ENCODE measurements at places on chromosomes 2 and 18.
A peak's percentile ranks its signal among the peaks of the same experiment; 100 is the strongest.

DNA sequence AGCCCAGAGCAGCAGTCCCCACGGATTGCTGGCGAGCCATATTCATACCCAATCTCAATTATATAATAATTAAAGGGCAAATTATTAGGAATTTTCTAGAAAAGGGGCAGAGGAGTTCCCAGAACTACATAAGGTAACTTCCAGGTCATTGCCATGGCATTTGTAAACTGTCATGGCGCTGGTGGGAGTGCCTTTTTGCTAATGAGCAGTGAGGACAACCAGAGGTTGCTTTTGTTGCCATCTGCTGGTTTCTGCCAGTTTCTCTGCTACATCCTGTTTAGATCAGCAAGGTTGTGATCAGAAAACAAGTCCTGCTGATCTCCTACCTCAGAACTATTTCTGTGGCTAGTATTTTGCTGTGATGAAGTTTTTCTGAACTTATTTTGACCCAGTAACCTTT is 159.8 kb upstream of the PIEZO2 start:
- no peak for DNase-seq

DNA sequence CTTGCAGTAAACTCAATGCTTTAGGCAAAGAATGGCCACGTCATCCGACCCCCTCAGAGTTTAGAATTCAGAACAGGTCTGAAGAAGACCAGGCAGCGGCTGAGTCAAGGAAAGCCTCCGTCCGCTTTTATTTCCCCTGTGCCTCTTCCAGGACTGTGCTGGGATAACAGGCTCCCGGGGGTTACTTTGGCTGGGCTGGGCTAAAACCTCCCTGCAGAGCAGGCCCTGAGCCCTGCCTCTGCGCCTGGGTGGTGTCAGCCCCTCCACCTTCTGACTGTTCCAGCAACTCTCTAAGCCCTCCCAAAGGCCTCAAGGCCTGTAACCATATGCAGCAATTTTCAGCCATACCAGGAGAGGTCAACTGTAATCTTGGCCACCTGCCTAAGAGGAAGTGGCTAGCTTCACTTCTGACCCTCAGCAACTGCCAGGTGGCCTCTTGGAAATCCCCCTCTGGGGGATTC is 166.5 kb downstream of the RPIA start:
- DNase-seq, result no peak

DNA sequence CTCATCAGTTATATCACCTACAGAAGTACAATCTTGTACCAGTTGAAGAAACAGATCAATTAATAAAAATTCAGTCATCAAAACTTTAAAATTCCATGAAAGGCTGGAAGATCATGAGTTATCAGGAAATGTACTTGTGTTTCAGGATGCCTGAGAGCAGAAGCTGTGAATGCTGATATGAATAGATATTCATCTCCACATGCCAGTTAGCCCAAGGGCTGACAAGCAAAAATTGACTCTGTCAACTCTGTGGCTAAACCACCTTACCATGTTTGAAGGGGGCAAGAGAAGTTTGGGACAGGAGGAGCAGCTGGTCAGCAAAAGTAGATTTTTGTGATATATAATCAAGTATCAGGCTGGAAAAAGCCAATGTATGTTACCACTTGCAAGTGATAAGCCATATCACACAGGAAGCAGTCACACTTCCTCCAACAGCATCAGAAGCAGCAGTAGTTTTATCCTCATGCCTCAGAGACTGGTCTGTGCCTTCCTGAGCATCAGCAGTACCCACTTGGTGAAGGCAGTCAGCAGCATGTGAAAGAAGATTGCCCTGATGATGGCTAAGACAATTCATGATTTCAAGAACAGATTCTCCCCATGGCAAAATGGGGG is 328.2 kb upstream of the CNTNAP5 start:
- no peak for DNase-seq

DNA sequence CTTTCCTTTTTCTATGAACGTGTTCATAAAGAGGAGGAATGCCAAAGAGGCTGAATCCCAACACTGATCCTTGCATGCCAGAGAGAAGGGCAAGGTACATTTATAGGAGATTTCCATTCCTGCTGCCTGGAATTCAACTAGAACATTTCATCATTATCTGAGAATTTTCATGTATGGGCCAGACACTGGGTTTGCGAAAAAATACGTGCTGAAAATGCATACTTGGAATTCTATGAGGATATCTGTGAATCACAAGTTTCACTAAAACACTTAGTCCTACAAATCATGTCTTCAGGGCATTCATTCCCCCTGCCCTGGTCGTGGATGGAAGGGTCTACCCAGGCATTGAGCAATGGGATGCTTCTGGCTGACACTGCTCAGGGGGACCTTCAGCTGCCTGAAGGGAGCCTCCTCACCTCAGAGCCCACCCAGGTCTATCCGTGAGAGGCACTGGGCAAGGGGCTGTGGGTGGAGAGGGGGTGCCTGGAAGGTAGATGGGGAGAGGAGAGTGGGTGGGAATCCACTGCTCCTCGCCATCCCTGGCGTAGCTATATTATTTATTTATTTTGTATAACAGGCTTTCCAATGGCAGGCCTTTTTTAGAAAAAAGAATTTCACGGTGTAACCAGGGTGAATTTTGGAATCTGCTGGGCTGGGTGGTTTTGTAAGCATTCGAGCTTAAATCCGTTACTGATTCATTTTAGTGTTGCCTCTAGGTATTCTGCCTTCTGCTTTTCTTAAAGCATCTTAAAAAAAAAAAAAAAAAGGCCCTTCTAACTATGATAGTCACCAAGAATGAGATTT is 560.6 kb upstream of the ID2 start:
- DNase-seq, result no peak

GRCh38 chr18:57207124-57207916 is 60.4 kb downstream of the BOD1L2 start:
- no peak for DNase-seq

GRCh38 chr2:28752631-28753376 is 1.2 kb downstream of the PPP1CB start:
- DNase-seq, result no peak

DNA sequence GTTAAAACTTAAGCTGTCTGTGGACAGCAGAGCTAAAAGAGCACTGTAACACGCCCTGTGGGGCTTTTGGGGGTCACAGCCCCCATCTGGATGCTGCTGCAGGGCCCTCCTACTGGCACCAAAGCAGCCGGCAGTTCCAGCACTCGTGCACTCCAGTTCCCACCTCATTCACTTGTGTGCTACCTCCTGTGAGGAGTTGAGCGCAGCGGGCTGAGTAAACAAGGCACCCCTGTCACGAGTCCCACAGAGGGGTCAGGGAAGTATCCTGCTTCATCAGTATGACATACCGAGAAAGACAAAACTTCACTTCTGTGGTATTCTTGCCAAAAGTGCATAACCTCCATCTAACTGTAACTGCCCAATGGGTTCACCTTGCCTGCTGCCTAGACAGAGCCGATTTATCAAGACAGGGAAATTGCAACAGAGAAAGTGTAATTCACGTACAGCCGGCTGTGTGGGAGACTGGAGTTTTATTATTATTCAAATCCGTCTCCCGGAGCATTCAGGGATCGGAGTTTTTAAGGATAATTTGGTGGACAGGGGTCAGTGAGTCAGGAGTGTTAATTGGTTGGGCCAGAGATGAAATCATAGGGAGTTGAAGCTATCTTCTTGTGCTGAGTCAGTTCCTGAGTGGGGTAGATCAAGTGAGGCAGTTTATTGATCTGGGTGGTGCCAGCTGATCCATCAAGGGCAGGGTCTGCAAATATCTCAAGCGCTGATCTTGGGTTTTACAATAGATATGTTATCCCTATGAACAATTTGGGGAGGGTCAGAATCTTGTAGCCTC is 41.6 kb downstream of the TMEM17 start:
- DNase-seq, result no peak

DNA sequence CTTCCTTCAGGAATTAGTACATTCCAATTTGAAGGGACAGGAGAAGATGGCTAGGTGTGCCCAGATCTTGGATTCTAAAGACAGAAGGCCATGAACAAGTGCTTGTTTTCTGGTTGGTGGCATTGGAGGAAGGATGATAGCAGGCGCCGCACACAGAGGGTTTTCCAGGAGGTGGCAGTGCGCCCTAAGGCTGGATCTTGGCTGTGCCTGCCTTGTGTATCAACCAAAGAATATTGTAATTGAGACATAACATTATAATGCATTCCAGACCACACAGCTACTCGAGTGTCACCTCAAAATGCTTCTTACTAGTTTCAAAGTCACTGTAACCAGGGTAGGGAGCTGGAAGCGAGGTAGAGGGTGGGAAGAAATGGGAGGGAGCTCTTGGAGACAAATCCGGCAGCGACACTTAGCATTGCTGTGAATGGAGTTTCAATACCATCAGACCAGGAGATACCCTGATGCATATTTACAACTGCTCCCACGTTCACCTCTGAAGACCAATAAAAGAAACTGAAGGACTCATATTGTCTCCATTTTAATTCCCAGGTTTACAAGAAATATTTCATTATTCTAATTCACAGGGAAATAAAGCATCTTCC is 42.5 kb downstream of the CPO start:
- peak; percentile 64 for DNase-seq

GRCh38 chr2:238692562-238692961 is 155.3 kb upstream of the TWIST2 start:
- DNase-seq, result no peak

GRCh38 chr2:152455738-152456137 is 120.8 kb downstream of the FMNL2 start:
- no peak for DNase-seq

DNA sequence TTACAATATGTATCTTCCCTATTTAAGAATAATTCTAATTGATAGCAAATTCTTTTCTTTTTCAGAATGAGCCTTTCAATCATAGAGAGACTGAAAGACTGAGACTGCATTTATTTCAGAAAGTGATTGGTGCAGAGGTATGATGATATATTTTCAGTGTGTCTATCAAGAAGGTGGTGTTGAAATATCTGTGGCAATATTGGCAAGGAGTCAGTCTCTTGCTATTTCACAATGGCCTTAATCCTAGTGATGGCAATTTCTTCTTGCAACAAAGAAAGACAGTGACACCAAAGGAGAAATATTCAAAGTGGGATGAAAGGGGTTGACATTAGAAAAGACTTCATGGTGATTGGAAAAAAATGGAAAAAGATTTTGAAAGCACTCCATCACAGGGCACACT is 21.7 kb upstream of the ZBTB14 start:
- no peak for DNase-seq

DNA sequence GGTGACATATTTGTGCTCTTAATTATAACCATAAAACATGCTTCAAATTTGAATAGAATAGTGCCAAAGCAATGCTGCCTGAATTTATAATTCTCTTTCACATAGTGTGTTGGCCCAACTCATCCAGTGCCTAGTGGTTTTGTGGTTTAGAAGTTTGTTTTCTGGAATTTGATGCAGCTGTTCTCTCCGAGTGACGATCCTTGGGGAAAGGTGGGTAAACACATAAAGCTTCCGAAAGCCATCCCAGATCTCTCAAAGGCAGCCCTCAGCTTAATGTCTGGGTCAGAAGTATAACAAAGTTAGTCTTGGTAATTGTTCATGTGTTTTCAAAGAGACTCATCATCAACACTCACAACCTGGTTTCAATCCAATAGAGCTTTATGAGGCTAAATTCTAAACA is 235.6 kb upstream of the CDH2 start:
- DNase-seq, result no peak

GRCh38 chr2:146370826-146371225 is 1474.0 kb upstream of the ACVR2A start:
- no peak for DNase-seq

DNA sequence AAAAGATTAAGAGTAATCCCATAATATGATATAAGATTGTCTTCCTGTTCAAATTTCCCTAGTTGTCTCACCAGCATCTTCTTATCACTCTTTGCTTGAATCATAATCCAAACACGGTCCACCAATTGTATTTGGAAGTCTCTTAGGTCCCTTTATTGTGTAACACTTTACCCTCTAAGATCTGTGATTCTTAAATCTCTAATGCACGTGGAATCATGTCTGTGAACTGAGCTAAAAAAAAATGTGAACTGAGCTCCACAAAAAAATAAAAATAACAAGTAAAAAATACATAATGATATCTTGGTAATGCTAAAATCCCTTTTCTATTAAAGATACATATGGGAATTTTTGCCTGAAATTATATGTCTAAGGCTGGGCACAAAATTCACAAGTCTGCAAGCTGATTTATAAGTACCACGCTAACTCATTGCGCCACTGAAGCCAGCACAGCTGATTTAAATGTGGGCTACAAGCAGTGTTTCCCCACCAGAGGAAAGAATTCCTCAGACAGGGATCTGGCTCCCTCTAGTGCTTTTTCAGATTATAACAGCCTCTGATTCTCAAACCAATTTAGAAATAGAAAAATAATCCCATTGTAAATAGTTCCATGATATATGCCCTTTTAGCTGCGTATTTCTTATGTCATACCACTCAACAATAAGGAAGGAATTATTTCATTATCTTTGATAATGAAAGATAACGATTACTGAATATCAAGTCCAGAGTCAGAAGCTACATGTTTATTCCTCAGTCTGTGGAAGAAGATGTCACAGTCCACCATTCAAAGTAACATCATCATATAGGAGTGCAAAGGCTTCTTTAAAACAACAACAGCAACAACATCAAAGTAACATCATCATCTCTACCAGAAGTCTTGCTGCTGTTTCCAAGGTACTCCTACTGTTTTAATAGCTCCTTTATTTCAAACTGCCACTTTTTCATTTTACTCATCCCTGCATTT is 22.9 kb downstream of the RBM43 start:
- peak; percentile 59 for DNase-seq

- DNase-seq, result no peak
Observed at GRCh38 chr2:190746971-190747761, 98.3 kb downstream of the NAB1 start.

DNA sequence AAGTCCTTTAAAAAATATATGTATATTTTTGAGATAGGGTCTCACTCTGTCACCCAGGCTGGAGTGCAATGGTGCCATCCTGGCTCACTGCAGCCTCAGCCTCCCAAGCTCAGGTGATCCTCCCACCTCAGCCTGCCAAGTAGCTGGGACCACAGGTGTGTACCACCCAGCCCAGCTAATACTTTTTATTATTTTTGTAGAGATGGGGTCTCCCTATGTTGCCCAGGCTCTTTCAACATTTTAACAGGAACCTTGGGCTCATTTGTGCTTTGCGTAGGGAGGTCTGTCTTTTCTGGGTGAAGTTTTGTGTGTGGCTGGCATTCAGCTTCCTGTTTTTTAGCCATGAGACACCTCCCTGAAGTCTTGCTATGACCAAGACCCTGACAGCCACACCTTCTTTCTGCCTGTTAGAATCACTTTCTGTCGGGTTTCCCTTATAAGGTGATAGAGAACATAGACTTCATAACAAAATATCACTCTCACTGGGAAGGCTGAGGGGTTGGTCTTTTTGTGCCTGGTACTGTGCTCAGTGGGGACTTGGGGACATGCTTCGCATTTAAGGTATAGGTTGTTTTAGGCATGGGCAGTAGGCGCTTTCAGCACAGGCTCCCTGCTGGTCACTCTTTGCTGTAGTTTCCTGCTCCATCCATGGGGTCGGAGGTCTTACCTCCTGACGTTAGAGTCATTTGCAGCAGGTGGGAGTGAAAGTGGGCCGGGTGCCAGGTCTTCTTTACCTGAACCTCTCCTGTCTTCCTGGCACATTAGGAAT is 3.4 kb downstream of the RAB31 start:
- no peak for DNase-seq

DNA sequence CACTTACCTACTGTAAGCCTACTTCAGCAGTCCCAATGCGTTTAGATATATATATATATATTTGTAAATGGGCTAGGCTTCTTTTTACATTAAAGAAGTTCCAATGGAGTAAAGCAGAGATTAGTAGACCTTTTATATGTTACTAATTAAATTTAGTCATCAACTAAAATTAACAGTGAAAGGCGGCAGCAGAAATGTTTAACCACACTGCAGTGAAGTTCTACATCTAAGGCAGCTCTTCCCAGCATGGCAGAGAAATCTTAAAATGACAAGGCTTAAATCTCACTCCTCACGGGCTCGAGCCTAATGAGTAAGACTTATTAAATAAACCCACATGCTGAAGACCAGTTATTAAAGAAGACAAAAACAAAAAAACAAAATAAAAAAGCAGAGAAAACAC is 19.1 kb upstream of the KANSL1L start:
- DNase-seq, result no peak
